ENCODE measurements at places on chromosomes 12 and 14. TPM values are rescaled to one million over a fixed set of nuclear protein-coding genes. Genes with fewer than 3 reads are reported as not detected.

The CELA1 gene
- not detected for total RNA-seq

The KRT80 gene
- 11.4 TPM for total RNA-seq

- H3K4me1 ChIP-seq = no peaks in the 10 kb centered on the region
- H3K36me3 ChIP-seq = no peaks in the 10 kb centered on the region
- no peak for DNase-seq
- no peak overlapping the region for H3K4me3 ChIP-seq
- H3K27me3 ChIP-seq = no peaks in the 10 kb centered on the region
Observed at GRCh38 chr12:74365178-74365964, 172.3 kb upstream of the ATXN7L3B start.

DNA sequence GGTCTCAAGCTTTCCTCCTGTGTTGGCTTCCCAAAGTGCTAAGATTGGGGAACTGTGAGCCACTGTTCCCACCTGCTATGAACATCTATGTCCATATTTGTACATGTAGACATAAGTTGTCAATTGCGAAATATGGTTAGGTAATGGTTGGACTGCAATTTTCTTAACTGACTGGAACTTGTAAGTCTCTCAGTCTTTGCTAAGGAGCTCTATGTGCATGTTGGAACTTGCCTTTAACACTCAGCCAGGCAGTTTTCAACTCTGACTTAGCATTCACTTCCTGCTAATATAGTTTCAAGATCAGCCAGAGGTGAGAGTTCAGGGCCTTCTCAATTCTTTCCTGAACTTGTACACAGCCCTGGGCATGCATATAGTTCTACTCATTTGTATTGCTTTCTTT lies 44.5 kb upstream of the EEA1 start:
- H3K4me3 ChIP-seq = no peak overlapping the region
- H3K4me1 ChIP-seq = peaks cover 11% of the 10 kb centered on the region
- no peaks in the 10 kb centered on the region for H3K27me3 ChIP-seq
- DNase-seq = no peak
- no peaks in the 10 kb centered on the region for H3K36me3 ChIP-seq

GRCh38 chr12:49853671-49854070 lies 10.8 kb upstream of the BCDIN3D start:
- no peak overlapping the region for H3K4me3 ChIP-seq
- H3K36me3 ChIP-seq = no peaks in the 10 kb centered on the region
- no peak for DNase-seq

DNA sequence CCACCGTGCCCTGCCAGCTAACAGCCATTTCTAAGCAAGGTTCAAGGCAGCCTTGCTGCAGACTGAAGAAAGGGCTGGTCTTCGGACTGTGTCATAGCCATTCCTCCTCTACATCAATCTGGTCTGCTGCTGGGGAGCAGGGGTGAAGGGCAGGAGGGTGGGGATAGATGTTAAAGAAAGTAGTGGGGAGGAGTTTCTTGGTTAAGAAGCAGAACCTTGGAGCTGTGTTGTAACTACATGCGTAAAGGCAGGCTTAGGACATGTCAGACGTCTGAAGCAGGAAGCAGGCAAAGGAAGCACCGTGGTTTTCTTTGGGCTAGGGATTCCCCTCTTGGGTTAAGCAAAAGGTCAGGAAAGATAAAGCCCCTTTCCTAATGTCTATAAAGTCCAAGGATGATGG lies 18.1 kb upstream of the NEK9 start:
- H3K4me1 ChIP-seq = peaks cover 8% of the 10 kb centered on the region
- no peak overlapping the region for H3K4me3 ChIP-seq
- H3K36me3 ChIP-seq = peaks cover 46% of the 10 kb centered on the region
- H3K27me3 ChIP-seq = no peaks in the 10 kb centered on the region
- DNase-seq = no peak
- H3K27ac ChIP-seq = no peak overlapping the region
